Naive thymus-derived CD4-positive, alpha-beta T cell (primary cell): ENCODE measurements at places on chromosomes 2 and 18.

DNA sequence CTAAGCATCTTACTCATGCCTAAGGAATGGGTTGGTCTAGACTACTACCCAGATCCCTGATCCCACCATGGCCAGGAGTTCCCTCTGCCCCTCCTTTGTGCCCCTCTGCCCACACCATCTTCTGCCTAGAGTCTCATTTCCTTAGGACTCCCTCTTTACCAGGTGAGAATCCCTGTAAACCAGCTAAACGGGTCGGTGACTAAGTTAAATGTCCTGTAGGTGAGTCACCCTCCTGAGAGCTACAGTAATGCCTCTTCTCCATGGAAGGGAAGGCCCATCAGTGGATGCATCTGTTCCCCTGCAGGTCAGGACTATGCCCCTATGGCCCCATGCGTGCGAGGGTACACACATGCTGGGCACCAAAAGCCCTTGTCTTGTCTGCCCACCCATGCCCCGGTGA is 25.4 kb downstream of the PTGR3 start:
- no peak for DNase-seq

- no peak for DNase-seq
Observed at GRCh38 chr18:67276638-67277037, 239.9 kb downstream of the DSEL start.

DNA sequence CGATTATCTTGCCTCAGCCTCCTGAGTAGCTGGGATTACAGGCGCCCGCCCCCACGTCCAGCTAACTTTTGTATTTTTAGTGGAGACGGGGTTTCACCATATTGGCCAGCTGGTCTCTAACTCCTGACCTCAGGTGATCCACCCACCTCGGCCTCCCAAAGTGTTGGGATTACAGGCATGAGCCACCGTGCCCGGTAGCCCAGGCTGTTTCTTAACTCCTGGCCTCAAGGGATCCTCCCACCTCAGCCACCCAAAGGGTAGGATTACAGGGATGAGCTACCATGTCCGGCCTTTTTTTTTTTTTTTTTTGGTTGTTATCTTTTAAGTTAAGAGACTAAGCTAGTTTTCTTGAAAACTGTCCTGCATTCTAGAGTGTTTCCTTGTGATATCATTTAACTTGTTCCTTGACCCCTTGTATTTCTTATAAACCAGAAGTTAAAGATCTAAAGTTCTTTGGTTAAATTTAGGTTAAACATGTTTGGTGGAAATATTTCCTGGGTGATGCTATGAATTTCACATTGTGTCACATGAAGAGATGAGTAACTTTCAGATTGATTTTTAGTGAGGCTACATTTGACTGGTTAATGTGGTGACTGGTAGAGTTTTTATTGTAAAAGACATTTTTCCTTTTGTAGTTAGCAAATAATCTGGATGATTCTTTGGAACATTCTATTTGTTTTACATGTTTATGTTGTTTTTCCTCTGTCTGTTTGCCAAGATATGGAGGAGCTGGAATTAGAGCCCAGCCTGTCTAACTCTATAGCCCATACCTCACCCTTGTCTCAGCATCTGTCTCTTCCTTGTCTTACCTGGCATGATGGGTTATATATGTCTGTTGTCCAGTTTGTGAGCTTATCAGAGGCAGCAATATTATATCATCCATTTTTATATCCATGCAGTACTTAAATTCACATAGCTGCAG is 5.2 kb downstream of the NCAPH start:
- DNase-seq: no peak

GRCh38 chr18:70982292-70982691 is 693.4 kb downstream of the SOCS6 start:
- DNase-seq: no peak

- no peak for DNase-seq
Observed at GRCh38 chr2:68099260-68099659, 36.5 kb upstream of the C1D start.

- no peak for DNase-seq
Observed at GRCh38 chr2:199404841-199405240, 52.9 kb downstream of the SATB2 start.
